ENCODE measurements at places on chromosomes 16 and 17.
A peak's percentile ranks its signal among the peaks of the same experiment; 100 is the strongest.

- no peak for DNase-seq
Measured at GRCh38 chr16:42069-42457, 11.3 kb downstream of the POLR3K start.

DNA sequence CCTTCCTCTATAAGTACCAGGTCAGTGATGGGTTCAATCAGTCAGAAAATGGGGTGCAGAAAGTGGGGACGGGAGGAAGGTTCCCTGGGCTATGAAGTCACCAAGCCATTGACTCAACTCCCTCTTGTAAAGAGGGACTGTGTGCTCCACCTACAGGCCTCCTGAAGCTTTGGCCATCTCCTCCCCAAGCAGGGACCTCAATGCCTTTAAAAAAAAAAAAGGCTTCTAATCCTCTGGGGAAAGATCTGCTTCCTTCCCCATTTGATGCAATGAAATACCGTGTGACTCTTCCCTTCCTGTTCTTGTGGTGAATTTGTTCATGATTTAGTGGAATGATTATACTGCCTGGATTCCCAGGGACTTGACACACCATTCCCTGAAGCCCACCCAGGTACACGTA lies 30.8 kb downstream of the VWA3A start:
- DNase-seq, result no peak

- no peak for DNase-seq
Measured at GRCh38 chr16:65947951-65948350, 418.5 kb upstream of the CDH5 start.

GRCh38 chr16:83887564-83887963 lies 11.4 kb upstream of the MLYCD start:
- DNase-seq, result no peak

GRCh38 chr17:27544350-27545131 lies 86.4 kb upstream of the LGALS9 start:
- no peak for DNase-seq

DNA sequence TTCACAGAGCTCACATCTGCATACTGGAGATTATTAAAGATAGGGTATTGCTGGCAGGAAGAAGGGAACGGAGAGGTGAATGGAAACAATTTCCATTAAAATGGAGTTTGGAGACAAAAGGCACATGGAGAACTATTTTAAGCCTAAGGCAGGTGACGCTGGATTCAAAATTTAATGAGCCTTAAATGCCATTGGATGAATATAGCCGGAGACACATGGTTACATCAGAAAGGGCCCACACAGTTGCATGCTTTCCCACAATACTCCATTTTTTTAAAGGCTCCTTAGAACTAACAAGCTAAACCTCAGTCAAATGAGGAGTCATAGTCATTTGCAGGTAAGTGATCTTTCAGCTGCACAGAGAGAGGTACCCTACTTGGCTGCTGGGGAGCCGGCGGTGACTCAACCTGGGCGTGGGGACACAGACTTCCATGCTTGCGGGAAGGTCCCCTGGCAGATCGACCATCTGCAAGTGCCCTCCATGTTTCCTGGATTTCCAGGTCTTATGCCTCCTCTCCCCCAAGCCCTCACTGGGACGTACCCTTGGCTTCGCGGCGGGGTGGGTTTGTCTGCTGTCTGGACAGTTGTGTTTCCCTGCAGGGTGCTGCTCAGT lies 259.2 kb downstream of the CBLN1 start:
- no peak for DNase-seq

DNA sequence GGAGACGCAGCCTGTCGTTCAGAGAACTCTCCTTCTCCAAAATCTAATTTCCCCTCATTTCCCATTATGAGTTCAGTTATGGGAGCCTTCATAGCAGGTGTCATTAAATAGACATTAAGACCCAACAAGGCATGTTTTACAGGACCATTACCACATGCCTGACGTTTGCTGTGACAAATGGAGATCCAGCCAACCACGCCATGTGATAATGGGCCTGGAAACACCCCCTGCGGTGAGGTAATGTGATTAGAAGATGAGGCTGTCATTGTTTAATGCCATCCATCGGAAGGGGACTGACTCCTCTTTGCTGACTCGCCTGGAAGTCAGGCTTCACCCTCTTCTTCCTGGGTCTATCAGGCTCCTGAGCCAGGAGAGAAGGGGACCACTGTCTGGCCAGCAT lies 76.9 kb downstream of the WSCD1 start:
- DNase-seq, result no peak

GRCh38 chr17:57662644-57663308 lies 82.3 kb downstream of the CCDC182 start:
- peak; percentile 98 for DNase-seq

DNA sequence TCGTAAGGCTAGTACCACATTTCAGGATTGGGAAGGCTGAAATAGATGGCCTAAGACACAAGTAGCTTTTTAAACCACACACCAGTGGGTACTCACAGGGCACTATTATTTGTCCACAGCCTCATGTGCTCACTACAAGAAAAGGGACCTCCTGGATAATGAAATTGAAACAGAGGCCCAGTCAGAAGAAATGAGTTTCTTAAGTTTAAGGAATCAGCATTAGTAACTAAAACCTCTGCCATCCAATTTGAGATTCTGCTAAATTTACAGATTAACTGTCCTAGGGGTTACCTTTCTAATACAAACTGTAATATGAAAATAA lies 3.0 kb downstream of the USP7 start:
- DNase-seq, result no peak

DNA sequence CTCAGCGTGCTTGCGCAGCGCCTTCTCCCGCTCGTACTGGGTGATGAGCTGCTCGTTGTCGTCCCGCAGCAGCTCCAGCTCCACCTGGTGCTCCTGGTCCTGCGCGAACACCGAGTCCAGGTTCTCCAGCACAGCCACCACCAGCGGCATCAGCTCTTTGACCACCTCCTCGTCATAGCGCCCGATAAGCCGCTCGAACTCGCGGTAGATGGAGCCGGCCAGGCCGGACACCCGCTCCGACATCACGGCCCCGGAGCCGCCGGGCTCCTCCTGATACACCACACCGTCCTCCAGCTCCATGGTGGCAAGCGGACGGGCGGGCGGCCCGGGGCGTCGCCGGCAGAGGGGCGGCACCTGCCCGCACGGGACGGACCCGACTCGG lies 320 bp downstream of the SPAG9 start:
- DNase-seq, result no peak

DNA sequence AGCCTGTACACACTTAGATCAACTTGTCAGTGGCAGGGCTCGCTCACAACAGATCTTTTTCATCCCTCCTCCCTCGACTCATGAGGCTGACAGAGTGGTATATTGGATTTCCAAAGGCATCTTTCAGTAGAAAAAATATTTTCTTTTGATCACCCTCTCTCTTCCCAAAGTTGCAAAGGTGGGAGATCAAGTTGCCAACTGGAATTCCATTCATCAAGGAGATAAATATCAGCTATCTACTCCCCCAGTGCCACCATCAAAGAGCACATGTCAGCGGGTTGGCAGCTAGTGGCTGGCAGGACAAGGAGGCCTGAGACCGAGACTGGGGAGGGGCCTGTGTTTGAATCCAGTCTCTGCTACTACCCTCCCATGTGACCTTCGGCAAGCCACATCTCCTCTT lies 539.7 kb upstream of the CDH11 start:
- no peak for DNase-seq

GRCh38 chr16:30374538-30374937 lies at the start of gene MYL11:
MYL11 (plus strand) TSS chr16:30374802; CDS start chr16:30374858, 56 bp downstream.
- DNase-seq, result no peak

- DNase-seq, result no peak
Measured at GRCh38 chr16:49637933-49638672, 217.8 kb downstream of the ZNF423 start.

GRCh38 chr16:13453938-13454553 lies 465.9 kb upstream of the ERCC4 start:
- peak; percentile 34 for DNase-seq

- DNase-seq, result no peak
Measured at GRCh38 chr17:6104956-6105648, 34.9 kb downstream of the WSCD1 start.

- peak; percentile 64 for DNase-seq
Measured at GRCh38 chr16:83113317-83113716, 486.5 kb downstream of the CDH13 start.

- no peak for DNase-seq
Measured at GRCh38 chr17:80636361-80637018, 91.9 kb downstream of the RPTOR start.

GRCh38 chr17:13266606-13267005 lies 248.8 kb upstream of the ELAC2 start:
- DNase-seq, result peak; percentile 65

DNA sequence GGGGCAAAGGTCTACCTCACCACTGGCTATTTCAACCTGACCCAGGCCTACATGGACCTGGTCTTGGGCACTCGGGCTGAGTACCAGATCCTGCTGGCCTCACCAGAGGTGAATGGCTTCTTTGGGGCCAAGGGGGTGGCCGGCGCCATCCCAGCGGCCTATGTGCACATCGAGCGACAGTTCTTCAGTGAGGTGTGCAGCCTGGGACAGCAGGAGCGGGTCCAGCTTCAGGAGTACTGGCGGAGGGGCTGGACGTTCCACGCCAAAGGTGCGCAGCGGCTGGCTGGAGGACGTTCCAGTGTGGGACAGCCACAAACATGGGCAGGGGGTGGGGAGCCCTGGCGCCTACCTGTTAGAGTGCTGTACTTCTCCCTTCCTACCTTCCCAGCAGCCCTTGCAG lies 25.4 kb downstream of the PGS1 start:
- DNase-seq, result no peak

DNA sequence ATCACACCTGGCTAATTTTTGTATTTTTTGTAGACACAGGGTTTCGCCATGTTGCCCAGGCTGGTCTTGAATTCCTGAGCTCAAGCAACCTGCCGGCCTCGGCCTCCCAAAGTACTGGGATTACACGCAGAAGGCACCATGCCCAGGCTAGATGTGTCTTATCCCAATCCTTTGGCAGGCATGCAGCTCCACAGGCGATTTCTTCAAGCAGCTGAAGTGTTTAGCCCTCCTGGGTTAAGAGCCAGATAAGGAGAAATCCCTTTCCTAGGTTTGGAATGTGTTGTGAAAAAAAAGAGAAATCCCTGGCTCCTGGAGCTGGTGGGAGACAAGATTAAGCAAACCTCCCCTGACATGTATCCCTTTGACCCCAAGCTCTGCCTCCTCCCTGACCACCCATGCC lies 2.1 kb upstream of the NHERF1 start:
- DNase-seq, result no peak

GRCh38 chr17:77132411-77133086 lies 8.2 kb upstream of the SEC14L1 start:
- DNase-seq, result no peak

DNA sequence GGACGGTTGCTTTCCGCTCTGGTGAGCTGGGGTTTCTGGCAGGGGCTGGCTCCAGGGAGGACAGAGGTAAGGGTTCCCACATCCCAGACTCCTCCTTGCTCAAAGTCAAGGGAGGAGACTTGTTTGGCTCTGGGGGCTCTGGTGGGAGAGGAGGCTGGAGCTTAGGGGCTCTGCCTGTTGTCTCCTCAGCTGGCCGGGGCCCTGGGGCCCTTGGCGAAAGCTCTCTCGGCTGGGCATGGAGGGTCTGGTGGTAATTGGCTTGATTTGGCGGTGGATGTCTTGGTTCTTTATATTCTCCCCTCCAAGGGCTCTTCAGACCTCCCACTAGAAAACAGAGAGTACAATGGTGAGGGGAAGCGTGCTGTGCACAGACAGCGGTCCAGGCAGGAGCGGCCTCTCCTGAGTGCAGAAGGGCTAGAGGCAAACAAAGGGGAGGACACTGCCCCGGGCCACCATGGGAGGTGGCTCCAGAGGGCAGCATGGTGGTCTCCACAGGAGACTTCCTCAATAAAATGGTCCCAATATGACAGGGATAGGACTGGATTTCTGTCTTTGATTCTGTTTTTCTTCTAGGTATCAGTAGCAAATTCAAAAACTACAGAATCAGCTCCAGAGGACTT lies 5.7 kb upstream of the SPATA32 start:
- no peak for DNase-seq

DNA sequence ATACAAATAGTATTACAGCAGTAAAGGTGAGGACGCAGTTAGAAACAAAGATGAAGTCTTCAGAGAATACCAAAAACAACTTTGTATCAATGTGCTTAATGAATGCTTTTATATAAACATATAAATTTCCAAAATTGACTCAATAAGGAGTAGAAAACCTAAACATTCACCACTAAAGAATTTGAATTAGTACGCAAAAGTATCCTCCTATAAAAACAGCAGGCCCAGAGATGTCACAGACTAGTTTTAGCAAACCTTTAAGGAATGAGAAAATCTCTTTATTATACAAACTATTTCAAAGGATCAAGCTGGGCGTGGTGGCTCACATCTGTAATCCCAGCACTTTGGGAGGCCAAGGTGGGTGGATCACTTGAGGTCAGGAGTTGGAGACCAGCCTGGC lies 86.2 kb downstream of the OR1D5 start:
- peak; percentile 40 for DNase-seq

DNA sequence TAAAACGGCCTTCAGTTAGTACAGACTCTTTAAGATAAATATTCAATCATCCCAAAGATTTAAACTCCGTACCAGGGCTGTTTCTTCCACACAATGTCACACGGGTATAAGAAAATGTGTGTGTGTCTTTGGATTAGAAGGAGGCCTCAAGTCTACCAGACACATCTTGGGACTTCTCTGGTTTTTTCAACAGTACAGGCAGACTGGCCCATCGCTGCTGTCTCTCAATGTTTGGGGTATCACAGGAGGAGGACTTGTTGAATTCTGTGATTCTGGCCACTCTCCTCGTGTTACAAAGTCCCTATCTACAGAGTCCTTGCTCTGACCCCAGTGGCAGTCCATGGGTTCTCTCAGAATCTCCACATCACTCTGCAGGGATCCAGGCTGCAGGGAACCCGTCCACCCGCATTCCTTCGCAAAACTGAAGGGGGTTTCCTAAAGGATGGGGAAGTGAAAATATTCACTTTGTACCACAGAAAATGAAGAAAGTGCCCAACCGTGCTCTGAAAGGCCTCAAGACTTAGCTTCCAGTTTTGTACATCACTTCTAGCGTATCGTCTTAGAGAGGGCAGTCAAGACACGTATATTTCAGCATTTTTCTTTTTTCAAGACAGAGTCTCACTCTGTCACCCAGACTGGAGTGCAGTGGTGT lies 373.2 kb downstream of the NPIPA8 start:
- DNase-seq, result no peak

DNA sequence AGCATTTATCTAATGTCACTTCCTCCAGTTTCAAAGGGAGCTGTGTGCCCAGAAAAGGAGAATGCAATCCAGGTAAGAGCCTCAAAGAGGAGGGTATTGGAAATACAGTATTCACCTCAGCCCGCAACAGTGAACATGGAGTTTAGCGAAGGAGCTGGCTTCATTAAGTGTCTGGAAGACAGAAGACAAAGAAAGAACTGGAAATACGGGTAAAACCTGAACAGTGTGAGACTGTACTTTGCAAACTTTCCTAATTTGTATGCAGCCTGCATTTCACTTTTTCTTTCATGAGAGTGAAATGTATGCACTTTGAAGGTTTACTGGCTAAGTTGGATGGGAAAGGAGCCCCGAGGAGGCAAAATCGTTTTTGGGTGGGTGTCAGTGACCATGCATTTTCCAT lies 478.4 kb downstream of the HS3ST3B1 start:
- DNase-seq, result no peak

Data from fibroblast of skin of scalp (primary cell).